ENCODE measurements at places on chromosomes 5 and 9. TPM values are rescaled to one million over a fixed set of nuclear protein-coding genes. Genes with fewer than 3 reads are reported as not detected.

ZNF169 gene
- 11.4 TPM for total RNA-seq

SPARC gene
- total RNA-seq = 313 TPM

ACOT12 gene
- not detected for total RNA-seq

PCDHGB4 gene
- total RNA-seq = 10.4 TPM

DNA sequence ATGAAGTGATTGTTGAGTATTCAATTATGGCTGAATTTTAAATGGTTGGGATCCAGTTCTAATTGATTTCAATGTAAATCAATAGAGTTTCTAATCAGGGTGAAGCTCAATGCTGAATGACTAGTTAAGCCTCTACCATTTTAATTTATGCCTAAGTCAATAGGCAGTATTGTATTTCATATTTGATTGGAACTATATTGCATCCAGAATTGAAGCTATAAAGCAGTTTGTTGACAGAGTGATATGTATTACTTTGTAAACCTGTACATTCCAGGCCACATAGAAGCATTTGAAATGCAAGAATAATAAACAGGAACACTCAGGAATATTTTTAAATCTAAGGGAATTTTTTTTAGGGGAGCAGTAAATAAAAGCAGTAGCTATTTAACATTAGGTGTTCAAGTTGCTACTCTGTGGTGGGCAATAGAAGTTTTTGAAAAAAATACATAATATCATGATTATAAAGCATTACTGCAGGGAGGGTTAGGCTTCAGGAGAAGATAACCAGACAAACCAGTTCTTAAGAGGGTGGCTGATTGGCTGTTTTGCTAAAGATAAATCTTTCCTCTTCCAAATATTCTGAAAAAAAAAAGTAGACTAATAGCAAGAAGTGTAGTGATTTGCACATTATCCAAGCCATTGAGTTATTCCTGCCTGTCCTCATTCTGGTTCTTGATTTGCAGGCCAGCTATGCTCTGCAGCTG is 492.0 kb upstream of the MEF2C start:
- no peaks in the 10 kb centered on the region for H3K36me3 ChIP-seq
- H3K4me1 ChIP-seq = no peaks in the 10 kb centered on the region
- no peak overlapping the region for H3K4me3 ChIP-seq
- DNase-seq = no peak

GRCh38 chr5:130335117-130335516 is 430.9 kb downstream of the CHSY3 start:
- H3K4me1 ChIP-seq = no peaks in the 10 kb centered on the region
- H3K27me3 ChIP-seq = no peaks in the 10 kb centered on the region
- H3K27ac ChIP-seq = no peak overlapping the region
- no peak for DNase-seq
- no peak overlapping the region for H3K4me3 ChIP-seq

- no peak overlapping the region for H3K27ac ChIP-seq
- H3K4me1 ChIP-seq = peaks cover 8% of the 10 kb centered on the region
- DNase-seq = no peak
- no peak overlapping the region for H3K4me3 ChIP-seq
These were observed 52.5 kb upstream of the NKD2 start for GRCh38 chr5:955886-956761.

DNA sequence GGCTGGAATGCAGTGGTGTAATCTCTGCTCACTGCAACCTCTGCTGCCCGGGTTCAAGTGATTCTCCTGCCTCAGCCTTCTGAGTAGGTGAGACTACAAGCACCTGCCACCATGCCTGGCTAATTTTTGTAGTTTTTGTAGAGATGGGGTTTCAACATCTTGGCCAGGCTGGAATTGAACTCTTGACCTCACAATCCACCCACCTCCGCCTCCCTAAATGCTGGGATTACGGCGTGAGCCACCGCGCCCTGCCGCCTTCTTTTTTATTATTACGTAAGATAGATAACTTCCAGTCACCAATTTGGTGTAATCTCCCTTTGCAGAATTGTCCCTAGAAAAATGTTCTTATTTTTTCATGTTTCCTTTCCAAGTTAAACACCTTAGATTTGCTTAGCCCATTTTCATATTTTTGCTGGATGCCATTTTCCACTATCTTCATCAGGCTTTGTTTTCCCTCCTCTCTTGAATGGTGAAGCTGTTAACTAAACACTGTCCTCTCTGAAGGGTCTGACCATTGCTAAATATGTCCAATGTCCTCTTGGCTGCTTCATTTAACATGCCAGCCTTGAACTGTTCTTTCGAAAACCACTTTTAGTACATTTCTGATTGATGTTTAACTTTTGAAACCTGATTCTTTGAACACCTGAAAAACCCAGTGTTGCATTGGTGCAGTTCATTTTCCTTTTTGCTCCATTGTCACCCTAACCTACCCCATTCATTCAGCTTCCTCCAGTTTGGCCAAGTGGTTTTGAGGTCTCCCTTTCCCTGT is 135.1 kb upstream of the PIK3R1 start:
- H3K4me1 ChIP-seq = no peaks in the 10 kb centered on the region
- no peak overlapping the region for H3K4me3 ChIP-seq
- H3K27me3 ChIP-seq = no peaks in the 10 kb centered on the region

GRCh38 chr5:82331557-82331956 is 53.4 kb upstream of the RPS23 start:
- H3K27ac ChIP-seq = no peak overlapping the region
- no peaks in the 10 kb centered on the region for H3K27me3 ChIP-seq
- H3K4me1 ChIP-seq = no peaks in the 10 kb centered on the region
- DNase-seq = no peak

GRCh38 chr5:11143456-11144267 is 382.6 kb upstream of the DAP start:
- H3K36me3 ChIP-seq = no peaks in the 10 kb centered on the region
- H3K4me1 ChIP-seq = no peaks in the 10 kb centered on the region
- H3K27me3 ChIP-seq = no peaks in the 10 kb centered on the region
- DNase-seq = no peak

Data from thyroid gland (tissue), 4 donors.